ENCODE measurements at places on chromosomes 3 and 15. TPM values are rescaled to one million over a fixed set of nuclear protein-coding genes. Genes with fewer than 3 reads are reported as not detected.

DNA sequence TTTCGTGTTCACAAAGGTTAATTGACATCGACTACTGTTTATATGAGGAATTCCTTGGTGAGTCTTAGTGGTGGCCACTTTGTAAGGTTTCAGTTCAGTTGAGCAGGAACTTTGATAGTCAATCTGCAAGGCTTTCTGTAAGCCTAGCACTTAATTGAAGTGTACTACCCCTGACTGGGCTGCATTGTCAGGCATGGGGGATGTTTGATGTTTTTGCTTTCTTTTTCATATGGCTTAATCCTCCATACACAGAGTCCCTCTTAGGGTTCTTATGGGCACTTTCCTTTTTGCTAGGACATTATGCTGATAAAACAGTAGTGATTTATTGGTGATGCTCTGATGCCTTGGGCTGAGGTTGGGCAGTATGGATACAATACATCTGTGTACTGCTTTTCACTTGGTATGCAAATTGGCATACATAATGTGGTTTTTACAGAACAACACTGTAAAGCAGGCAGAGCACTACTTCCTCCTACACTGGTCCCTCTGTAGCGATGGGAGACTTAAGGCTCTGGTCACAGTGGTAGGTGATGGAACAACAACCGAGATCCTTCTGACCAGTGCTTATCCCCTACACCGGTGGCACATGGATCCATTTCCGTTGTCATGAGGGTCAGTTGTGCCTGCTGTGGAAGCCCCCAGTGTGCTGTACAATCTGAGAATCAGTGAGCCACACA is 261.0 kb downstream of the MFSD1 start:
- no peak for DNase-seq

DNA sequence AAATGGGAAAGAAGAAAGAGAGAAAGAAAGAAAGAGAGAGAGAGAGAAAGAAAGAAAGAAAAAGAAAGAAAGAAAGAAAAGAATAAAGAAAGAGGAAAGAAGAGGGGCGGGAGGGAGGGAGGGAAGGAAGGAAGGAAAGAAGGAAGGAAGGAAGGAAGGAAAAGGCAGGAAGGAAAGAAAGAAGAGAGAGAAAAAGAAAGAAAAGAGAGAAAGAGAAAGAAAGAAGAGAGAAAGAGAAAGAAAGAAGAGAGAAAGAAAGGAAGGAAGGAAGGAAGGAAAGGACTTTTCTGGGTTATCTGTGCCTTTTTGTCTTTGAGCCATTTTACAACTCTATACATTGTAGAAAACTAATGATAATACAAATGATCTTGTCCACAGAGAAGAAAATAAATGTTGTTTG is 136.6 kb upstream of the SMAD3 start:
- no peak for DNase-seq

TRIM59 gene
- 7.0 TPM for total RNA-seq

TIPARP gene
- total RNA-seq, result 30.2 TPM

DNA sequence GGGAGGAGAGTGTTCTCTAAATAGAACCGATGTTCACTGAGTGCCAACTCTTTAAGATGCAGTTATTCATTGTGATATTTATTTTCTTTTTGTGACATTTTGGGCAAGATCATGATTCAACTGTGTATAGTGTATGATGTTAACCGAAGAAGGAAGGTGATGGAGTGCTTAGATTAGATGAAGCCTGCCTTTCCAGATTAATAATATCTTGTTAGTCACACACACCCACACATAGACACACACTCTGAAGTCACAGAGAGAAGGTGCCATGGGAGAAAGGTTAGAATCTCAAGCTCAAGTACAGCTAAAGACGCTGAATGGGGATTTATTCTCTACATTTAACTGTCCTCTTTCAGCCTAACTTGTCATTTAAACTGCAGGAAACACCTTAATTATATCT is 77.0 kb downstream of the SLC9A9 start:
- DNase-seq, result no peak

- peak; percentile 92 for DNase-seq
These were observed 3.7 kb downstream of the BMF start for GRCh38 chr15:40104865-40105516.

CDHR4 gene
- 0.62 TPM for total RNA-seq

GRCh38 chr3:174337227-174337626 is 521.9 kb upstream of the NAALADL2 start:
- DNase-seq, result no peak

DNA sequence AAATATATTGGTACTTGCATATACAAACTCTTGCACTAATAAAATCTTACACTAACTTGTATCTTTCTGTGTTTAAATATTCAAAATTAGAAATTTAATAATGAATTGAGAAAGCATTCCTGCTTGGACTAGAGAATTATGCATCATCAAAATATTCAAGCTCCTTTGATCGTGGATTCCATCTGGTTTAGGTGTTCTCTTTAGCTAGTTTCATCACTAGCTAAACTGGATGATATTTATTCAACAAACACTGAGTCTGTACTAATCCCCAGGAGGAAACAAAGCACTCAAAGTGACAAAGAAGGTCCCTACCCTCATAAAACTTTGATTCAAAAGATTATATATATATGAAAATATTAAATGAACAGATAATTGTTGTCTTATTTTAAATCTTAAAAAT is 1360.9 kb upstream of the ALCAM start:
- DNase-seq, result no peak

DNA sequence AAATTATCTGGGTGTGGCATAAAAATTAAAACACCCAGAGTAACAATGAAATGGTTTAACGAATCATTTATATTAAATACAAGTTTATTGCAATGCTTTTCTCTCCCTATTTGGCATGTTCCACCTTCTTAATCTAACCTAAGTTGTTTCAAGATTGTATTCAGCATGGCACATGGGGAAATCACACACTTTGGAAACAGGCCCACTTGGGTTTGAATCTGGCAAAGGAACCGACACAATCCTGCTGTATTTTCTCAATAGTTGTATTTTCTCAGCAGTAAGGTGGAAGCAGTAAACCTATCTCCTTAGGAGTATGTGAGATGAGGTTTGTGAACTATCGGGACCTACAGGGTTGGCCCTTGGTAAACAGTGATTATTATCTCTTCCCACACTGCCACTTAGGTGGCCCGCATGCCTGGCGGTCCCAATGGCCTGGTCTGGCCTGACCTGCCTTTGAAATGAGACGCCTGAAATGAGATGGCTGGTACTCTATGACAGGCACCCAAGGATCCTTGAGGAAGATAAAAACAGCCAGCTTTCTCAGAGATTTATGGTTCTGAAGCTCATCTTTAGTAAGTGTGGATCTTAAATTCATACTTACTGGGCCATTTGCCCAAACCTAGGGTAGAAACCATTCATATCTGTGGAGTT is 45.3 kb upstream of the VILL start:
- no peak for DNase-seq

- no peak for DNase-seq
These were observed 36.8 kb downstream of the GRAMD2A start for GRCh38 chr15:72160696-72161245.

- no peak for DNase-seq
These were observed 241.8 kb upstream of the MCTP2 start for GRCh38 chr15:93989440-93989998.

TUSC7 gene
- not detected for total RNA-seq

GRCh38 chr3:122916084-122916483 is 111.5 kb downstream of the SEMA5B start:
- no peak for DNase-seq

- no peak for DNase-seq
These were observed 5.4 kb downstream of the TGFBR2 start for GRCh38 chr3:30611613-30612436.

- no peak for DNase-seq
These were observed 74.4 kb downstream of the DLG1 start for GRCh38 chr3:197224034-197224444.

GRCh38 chr15:31089368-31090047 is 12.0 kb downstream of the TRPM1 start:
- no peak for DNase-seq

NR2E3 gene
- total RNA-seq, result 0.23 TPM

DNA sequence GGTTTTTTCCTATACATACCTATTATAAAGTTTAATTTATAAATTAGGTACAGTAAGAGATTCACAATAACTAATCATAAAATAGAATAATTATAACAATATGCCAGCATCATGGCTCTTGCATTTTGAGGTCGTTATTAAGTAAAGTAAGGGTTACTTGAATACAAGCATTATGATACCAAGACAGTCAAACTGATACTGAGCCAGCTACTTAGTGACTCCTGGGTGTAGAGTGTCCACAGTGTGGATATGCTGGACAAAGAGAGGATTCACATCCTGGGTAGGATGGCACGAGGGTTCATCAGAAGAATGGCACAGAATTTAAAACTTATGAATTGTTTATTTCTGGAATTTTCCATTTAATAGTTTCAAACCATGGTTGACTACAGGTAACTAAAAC is 157.2 kb upstream of the IL12A start:
- DNase-seq, result no peak

GRCh38 chr3:45573591-45573990 is 21.0 kb upstream of the LIMD1 start:
- no peak for DNase-seq

DNA sequence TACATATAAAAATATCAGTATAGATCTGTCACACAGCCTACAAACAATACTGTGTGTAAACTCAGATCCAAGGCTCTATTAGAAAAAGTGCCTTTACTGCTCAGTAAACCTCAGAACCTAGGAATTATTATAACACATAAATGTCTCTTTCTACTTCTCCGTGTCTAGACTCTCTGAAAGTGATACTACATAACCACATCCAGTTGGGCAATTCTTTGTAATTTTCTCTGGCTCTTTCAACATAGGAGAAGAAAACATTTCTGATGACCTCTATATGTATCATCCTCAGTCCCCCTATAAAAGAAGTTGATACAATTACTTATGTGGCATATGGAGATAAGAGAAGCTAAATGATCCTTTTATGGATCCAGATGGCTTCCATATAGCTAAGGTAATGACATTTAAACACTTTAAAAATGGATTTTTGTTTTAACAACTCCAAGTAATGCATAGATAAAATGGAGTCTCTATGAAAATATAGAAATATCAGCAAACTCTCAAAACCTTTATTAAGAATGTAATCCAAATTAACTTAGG is 104.5 kb downstream of the LSAMP start:
- no peak for DNase-seq

GRCh38 chr15:88477126-88477525 is 9.6 kb downstream of the MRPS11 start:
- no peak for DNase-seq

GRCh38 chr3:154112146-154112852 is 8.9 kb upstream of the ARHGEF26 start:
- no peak for DNase-seq

DNA sequence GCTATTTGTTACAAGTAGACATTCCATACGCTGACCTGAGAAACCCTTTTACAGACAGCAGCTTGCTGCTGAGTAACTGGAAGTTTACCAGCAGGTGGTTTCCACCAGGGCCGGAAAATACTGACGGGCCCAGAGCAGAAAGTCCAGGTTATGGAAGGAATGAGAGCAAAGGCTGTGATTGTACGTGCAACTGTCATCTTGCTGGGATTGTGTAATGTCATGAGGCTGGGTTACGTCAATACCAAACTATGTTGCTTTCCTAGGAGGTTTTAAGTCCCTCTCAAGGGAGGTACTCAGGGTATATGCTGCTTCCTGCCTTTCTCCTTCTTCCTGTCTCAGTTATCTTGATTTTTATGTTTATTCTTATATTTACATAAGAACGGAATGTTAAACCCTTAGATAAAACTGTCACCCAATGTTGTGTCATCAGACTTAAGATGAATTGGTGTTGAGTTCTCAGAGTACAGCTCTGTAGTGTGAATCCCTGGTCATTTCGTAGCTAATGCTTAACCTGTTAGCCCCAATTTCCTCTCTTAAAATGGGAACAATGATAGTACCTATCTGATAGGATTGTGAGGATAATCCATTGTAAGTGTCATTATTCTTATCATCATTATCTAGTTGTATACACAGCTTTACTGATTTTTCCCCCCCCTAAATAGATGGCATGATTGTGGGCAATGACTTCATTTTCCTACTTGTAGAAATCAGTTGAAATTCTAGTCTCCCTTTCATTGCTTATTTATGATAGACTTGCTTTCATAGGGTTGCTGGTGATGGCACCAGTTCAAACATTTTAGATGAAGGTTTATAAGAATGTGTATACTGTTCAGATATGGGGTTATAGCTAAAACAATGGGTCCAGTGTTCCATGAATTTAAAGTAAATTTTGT is 101.4 kb downstream of the FNDC3B start:
- peak; percentile 72 for DNase-seq

CCR3 gene
- total RNA-seq, result not detected

DNA sequence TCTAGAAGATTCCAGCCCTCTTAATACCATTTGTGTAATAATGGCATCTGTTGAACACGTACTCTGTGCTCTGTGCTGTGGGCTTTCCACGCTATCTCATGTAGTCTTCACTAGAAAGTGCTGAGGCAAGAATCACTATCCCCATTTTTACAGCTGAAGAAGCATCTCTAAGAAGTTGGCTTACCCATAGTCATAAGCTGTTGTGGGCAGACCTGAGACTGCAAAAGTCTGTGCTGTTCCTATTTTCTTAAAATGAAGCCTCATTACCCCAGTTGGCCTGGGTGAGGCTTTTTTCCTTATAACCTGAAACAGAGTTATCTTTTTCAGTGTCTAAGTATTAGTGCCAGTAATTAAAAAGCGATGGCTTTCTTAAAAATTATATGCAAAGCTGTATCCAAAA is 58.5 kb downstream of the ERC2 start:
- no peak for DNase-seq

MRPL46 gene
- total RNA-seq, result 31.0 TPM

Data from ureter (tissue), 1 donor.